Spleen (tissue), 13 donors: ENCODE measurements at places on chromosomes 16 and 17. TPM values are rescaled to one million over a fixed set of nuclear protein-coding genes. Genes with fewer than 3 reads are reported as not detected.

DNA sequence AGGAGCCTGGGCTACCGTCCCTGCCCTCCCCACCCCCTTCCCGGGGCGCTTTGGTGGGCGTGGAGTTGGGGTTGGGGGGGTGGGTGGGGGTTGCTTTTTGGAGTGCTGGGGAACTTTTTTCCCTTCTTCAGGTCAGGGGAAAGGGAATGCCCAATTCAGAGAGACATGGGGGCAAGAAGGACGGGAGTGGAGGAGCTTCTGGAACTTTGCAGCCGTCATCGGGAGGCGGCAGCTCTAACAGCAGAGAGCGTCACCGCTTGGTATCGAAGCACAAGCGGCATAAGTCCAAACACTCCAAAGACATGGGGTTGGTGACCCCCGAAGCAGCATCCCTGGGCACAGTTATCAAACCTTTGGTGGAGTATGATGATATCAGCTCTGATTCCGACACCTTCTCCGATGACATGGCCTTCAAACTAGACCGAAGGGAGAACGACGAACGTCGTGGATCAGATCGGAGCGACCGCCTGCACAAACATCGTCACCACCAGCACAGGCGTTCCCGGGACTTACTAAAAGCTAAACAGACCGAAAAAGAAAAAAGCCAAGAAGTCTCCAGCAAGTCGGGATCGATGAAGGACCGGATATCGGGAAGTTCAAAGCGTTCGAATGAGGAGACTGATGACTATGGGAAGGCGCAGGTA, 762 bp downstream of the CDK12 start:
- no peak for DNase-seq

DNA sequence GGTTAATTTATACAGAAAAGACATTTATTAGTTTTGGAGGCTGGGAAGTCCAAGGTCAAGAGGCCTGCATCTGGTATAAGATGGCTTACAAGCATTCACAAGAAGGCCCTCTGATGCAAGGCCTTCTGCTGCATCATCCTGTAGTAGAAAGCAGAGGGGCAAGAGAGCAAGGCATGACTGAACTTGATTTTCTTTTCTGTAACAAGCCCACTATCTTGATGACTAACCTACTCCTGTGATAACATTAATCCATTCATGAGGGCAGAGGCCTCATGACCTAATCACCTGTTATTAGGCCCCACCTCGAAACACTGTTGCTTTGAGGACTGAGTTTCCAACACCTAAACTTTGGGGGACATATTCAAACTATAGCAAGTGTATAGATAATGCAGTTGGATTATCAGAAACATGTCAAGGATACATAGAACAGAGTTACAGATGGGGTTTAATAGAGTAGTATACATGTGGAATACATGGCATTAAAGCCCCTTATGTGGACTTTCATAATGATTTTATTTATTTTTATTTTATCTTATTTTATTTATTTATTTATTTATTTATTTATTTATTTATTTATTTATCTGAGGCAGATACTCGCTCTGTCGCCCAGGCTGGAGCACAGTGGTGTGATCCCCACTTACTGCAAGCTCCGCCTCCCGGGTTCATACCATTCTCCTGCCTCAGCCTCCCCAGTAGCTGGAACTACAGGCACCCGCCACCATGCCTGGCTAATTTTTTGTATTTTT, 88.2 kb downstream of the CHD9 start:
- DNase-seq: no peak

DNA sequence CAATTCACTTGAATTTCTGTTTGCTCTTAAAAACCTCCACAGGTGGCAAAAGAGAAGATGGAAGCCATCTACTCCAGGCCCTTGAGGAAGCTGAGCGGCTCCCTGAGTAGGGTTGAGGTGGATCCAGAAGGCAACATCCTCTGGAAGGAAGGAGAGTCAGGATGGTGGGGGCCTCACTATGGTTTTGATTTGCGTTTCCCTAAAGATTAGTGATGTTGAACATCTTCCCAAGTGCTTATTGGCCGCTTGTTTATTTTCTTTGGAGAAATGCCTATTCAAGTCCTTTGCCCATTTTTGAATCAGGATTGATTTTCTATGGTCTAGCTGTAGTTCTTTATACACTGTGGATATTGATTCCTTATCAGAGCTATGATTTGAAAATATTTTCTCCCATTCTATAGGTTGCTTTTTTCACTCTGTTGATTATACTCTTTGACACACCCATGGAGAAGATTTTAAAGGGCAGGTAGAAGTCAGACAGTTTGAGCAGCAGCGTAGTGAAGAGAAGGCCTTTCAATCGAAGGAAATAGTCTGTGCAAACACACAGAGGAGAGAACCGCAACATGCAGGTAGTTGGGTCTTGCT, 58.6 kb downstream of the WSB1 start:
- DNase-seq: no peak

GRCh38 chr17:81533339-81534141, 5.4 kb downstream of the FSCN2 start:
- no peak for DNase-seq

DNA sequence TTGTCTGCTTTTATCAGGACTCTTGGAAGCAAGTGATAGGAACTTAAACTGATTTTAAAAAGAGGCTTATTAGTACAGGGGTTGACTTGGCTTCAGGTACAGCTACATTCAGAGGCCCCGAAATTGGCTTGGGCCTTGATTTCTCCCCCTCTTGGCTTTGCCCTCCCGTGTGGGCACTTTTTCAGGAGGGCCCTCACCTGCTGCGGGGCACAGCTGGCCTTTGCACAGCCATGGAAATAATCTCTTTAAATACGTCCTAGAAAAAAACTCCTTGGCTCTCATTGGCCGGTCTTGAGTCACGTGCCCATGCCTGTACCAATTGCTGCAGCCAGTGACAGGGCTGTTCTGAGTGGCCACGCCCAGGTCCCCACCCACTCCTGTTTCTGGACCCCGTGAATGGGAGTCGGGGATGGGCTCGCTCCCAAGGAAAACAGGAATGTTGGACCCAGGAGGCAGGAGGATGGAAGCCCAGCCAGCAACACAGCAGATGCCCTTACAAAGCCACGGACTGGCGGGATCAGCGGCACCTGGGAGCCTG, 15.0 kb downstream of the CA5A start:
- DNase-seq: no peak

DNA sequence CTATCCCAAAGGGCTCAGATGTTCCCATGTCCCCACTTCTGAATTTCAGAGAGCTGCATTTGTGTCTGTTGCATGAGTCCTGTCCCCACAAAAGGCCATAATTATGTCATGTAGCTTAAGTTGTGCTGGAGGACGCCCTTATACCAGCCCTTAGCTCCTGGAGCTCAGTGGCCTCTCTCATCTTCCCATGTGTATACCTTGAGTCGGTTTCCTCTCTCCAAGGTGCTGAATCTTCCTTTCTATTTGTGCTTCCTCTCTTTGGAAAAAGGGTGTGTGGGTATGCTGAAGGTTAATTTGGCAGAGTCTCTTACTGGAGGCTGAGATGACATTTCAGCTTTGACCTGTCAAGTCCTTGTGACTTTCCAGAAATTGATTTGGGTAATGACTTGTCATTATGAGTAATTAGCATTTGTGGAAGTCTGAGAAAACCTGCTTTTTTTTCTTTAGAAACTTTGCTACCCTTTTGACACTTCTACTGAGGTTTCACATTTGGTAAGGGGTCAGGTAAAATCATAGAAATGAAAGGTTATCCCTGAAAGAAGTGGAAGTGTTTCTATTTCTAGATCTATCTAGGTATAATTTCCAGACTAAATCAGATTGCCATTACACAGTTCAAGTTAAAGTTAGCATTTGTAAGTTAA, 185.4 kb downstream of the ABCC12 start:
- DNase-seq: no peak

GRCh38 chr17:44565866-44566443, 8.7 kb downstream of the FZD2 start:
- no peak for DNase-seq

DNA sequence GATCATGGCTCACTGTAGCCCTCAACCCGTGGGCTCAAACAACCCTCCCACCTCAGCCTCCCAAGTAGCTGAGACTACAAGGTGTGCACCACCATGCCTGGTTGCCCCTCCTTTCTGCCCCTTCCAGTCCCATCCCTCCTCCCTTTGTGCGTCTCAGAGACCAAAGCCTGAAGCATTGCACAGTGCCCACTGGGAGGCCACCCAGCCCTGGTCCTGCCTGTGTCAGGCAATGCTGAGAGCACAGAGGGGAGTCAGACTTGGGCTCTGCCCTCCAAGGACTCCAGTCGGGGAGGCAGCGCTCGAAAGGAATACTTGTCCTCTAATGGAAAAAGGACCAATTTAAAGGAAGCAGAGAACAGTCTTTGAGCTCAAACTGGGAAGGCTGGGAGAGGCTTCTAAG, 20.4 kb downstream of the RAI1 start:
- no peak for DNase-seq

DNA sequence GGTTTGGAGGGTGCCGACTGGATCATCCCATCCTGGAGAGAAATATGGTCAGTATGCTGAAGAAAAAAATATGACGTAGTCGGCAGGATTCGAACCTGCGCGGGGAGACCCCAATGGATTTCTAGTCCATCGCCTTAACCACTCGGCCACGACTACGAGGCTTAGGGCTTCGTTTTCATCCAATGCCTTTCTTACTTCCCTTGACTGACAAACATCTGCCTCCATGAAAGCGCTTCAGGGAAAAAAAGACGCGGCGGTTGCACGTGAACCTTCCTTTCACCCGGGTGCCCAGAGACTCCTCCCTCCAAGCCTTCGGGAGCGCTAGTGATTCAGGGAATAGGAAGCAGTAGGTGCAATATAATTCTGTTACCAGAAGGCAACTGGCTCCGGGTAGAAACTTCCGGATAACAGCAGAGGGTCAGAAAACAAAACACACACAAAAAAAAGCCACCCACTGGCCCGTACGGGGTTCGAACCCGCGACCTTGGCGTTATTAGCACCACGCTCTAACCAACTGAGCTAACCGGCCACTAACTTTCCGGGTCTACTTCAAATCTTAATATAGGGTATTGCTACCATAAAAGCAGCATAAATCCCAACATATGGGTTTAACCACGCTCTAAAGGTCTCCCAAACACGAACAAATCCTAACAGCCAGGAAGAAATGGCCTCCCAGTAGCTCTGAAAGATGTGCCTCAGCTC, 16.3 kb upstream of the AURKB start:
- DNase-seq: peak; percentile 76

GRCh38 chr16:9906218-9906617, 276.0 kb downstream of the GRIN2A start:
- no peak for DNase-seq

GRCh38 chr17:17526369-17526768, 30.2 kb upstream of the RASD1 start:
- no peak for DNase-seq

- DNase-seq: no peak
These were observed 123.5 kb downstream of the CBLN1 start for GRCh38 chr16:49158029-49158642.

DNA sequence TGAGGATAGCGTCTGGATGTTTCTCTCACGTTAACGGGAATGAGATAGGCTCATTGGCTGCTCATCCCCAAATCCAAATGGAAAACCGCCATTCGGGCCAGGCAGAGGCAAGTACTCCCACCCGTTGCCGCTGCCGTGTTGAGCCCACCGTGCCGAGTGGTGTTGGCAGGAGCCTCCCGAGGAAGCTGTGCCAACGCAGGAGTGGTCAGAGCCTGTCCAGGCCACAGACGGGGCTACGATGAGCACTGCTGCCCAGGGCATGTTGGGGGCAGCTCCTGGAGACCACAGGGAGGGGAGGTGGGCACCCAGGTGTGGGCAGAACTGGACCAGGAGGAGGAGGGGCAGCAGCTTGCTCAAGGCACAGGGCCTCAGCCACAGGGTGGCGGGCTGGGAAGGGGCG, 72.0 kb downstream of the KLHDC4 start:
- DNase-seq: no peak

DNA sequence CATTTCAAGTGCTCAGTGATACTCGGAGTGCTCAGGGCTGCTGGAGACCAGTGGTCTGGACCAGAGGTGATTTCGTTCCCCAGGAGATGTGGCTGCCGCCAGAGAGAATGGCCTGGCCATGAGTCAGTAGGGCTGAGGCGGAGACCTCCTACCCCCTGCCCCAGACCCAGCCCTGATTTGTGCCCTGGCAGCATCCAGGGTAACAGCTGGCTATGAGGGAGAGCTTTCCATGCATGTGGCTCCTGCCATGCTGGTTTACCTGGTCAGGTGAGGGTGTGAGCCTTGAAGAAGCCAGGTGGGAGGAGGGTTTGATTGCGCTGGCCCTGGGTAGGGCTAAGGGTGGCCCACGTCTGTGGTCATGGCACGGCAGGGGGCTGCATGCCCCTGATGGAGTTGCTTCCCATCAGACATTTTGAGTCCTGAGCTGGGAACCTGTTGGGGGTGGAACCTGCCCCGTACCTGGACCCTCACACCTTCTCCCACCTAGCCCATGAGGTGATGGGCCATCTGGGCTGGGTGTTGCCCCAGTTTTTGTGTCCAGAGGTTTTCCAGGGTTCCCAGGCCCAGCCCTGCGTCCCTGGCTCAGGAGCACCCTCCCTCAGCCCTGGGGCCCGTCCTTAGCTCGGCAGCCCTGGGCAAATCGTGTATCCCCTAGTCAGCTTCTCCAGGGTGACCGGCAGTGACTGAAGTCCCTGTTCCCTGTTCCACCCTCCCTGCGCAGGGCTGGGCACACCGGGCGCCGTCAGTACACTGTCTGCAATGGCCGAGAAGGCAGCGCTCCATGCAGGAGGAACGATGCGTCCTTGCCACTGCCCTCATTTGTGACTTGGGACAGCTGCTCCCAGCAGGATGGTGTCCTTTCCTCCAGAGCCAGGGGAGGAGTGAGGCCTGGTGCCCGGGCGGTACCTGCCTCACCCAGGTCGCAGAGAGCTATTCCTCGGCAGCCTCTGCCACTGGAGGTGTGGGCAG, 9.0 kb upstream of the CSNK1D start:
- peak; percentile 73 for DNase-seq

- DNase-seq: no peak
These were observed 75.4 kb downstream of the IRX3 start for GRCh38 chr16:54211203-54211602.

Gene TTC19
- total RNA-seq: 36.6 TPM

Gene HSD3B7
- total RNA-seq: 24.5 TPM

Gene RSKR
- 28.0 TPM for total RNA-seq

Gene ST6GALNAC2
- 14.3 TPM for total RNA-seq

Gene ZNF385C
- 0.60 TPM for total RNA-seq

Gene CES3
- total RNA-seq: 0.34 TPM

Gene CRYBA1
- not detected for total RNA-seq
